ENCODE measurements at places on chromosomes 2 and 18.

GRCh38 chr2:182730486-182730885, 14.4 kb downstream of the DNAJC10 start:
- DNase-seq: no peak

- no peak for DNase-seq
Measured at GRCh38 chr2:240419723-240420122, 15.7 kb upstream of the GPC1 start.

DNA sequence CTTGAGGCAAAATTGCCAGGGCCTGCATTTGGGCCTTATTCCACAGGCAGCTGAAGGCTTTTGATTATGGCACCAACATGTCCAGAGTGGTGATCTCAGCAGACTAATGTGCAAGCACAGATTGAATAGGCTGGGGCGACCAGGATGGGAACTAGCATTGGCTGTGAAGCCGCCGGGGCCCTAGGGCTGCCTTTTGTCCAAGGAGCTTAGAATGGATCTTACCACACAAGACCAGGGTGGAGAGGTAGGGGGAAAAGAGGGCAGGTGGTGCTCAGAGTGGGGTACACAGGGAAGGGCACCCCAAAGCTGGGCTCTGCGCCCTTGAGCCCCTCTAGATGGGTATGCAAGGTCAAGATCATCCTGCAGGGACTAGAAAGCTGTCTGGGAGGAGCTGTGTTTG, 23.1 kb downstream of the PSD4 start:
- no peak for DNase-seq

GRCh38 chr18:11502368-11502767, 107.0 kb upstream of the SLC35G4 start:
- no peak for DNase-seq
